Central memory CD4-positive, alpha-beta T cell (primary cell): ENCODE measurements at places on chromosomes 4 and X.

- no peak for DNase-seq
These were observed 72.1 kb downstream of the HTRA3 start for GRCh38 chr4:8341691-8342090.

GRCh38 chrX:149298111-149298510 lies 207.0 kb downstream of the IDS start:
- DNase-seq, result no peak

DNA sequence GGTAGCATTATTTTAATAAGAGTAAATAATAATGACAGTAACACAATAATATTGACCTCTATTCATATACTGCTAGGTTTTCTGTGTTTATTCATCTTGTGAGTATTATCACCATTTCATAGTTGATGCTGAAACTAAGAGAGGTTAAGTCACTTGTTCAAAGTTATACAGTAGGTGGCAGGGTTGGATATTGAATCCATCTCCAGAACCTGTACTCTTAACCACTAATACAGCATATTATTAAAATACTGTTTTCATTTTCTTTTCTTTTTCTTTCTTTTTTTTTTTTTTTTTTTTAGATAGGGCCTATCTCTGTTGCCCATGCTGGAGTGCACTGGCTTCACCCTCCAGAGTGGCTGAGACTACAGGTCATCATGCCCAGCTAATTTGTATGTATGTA lies 7.1 kb upstream of the ELF2 start:
- DNase-seq, result no peak

- no peak for DNase-seq
These were observed 481.6 kb upstream of the FSTL5 start for GRCh38 chr4:162645381-162645780.

GRCh38 chr4:84750260-84750959 lies 167.5 kb downstream of the CDS1 start:
- DNase-seq, result peak; percentile 6

GRCh38 chr4:61205066-61205465 lies 4.9 kb downstream of the ADGRL3 start:
- no peak for DNase-seq

DNA sequence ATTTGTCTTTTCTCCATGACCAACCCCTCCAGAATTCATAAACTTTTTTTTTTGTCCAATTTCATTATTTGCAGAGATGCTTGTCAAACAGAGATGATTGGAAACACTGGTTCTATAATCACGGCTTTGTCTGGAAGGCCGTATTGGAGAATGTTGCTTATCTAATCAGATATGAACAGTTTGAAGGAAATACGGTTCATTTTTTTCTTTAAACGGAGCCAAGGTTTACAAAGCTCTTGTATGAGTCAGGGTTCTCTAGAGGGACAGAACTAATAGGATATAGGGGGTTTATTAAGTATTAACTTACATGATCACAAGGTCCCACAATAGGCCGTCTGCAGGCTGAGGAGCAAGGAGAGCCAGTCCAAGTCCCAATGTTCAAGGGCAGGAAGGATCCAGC lies 1415.8 kb downstream of the C4orf33 start:
- no peak for DNase-seq

GRCh38 chr4:169758401-169758962 lies 738 bp upstream of the HPF1 start:
- DNase-seq, result no peak

DNA sequence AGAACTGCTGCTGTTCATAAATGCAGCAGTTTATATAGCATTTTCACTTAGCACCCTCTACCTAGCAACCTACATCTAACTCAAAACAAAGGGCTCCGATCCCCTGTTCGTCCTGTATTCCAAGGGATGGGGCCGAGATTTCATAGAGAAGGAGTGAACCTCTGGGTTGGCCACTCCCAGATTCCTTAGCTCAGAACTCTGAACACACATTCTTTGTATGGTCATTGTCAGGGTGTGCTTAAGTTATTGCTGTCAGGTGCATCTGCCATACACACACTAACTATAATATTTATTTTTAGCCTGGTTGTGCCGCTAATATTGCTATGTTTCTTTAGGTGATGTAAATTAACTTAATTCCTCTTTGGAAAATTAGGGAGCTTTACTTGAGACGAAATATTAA lies 47.7 kb upstream of the AADAT start:
- DNase-seq, result no peak

- DNase-seq, result no peak
These were observed 3.3 kb downstream of the COQ2 start for GRCh38 chr4:83281307-83281706.

- DNase-seq, result no peak
These were observed 90.0 kb upstream of the PPP2R3B start for GRCh38 chrX:476724-477075.

- DNase-seq, result no peak
These were observed 2.9 kb upstream of the CFP start for GRCh38 chrX:47632666-47633065.

- no peak for DNase-seq
These were observed 102.9 kb upstream of the PAQR3 start for GRCh38 chr4:79042079-79042674.

DNA sequence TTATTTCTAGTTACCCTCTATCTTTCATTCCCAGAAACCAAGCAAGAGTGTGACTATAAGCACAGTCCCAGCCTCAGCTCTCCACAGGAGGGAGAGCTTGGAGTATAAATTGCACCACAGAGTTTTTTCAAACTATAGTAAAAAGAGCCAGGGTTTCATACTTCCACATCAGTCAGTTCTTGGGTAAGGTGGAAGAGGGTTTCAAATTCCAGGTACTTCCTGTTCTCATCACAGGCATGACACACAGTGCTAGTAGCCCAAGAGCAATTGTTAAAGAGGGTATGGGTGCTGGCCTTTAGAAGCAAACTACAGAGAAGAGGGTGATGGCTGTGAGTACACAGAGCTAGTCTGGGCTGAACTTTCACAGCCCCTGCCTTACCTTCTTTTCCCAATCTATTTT lies 5.7 kb upstream of the IL1RAPL1 start:
- no peak for DNase-seq

- DNase-seq, result no peak
These were observed 326.1 kb downstream of the SH3BGRL start for GRCh38 chrX:81527881-81528440.

DNA sequence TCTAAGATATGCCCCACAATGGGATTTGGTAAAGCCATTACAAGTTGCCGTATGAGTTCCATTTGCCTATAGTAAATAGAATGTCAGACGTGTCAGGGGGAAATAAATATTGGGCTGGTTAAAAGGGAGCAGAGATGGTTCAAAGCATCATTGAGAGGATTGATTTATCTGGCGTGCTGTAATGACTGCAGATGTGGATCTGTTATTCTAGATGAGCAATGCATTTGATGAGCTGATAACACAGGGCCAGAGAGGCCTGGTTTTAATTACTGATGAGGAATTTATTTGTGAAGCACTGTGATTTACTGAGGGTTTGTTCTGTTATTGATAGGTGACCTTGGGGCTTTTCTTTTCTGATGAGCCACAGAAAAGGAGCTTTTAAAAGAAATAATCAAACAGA lies 62.5 kb downstream of the DACH2 start:
- DNase-seq, result no peak

DNA sequence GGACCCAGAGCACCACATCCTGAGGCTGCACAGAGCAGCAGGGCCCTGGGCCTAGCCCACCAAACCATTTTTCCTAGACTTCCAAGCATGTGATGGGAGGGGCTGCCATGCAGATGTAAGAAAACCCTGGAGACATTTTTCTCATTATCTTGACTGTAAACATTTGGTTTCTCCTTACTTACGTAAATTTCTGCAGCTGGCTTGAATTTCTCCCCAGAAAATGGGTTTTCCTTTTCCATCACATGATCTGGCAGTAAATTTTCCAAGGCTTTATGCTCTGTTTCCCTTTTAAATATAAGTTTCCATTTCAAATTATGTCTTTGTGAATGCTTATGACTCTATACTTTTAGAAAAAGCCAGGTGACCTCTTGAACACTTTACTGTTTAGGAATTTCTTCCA lies 945.9 kb upstream of the NDST4 start:
- DNase-seq, result no peak

- no peak for DNase-seq
These were observed 182.4 kb upstream of the ARSJ start for GRCh38 chr4:114161809-114162208.

GRCh38 chr4:20418861-20419451 lies 167.3 kb downstream of the SLIT2 start:
- peak; percentile 14 for DNase-seq

GRCh38 chrX:28158019-28158777 lies 176.9 kb upstream of the DCAF8L1 start:
- no peak for DNase-seq

DNA sequence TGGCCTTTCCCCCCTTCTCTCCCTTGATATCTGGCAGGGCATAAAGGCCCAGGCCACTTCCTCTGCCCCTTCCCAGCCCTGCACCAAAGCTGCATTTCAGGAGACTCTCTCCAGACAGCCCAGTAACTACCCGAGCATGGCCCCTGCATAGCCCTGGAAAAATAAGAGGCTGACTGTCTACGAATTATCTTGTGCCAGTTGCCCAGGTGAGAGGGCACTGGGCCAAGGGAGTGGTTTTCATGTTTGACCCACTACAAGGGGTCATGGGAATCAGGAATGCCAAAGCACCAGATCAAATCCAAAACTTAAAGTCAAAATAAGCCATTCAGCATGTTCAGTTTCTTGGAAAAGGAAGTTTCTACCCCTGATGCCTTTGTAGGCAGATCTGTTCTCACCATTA lies 183.8 kb downstream of the AR start:
- DNase-seq, result no peak

DNA sequence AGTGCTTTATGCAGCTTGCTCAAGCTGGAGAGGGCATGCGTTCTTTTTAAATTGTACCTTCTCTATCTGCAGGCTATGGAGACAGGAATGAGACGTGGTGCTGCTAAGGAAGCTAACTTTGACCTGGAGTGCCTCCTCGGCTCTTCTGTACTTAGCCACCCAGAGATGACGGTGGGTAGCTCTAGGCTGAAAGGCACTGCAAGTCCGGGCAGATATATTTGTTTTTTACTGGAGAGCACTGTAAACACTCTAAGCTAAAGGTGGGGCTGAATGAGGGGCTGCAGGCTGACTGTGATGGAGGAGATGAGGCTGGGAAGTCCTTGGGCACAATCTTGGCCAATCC lies 12.1 kb downstream of the ELF4 start:
- no peak for DNase-seq

- peak; percentile 38 for DNase-seq
These were observed 787 bp upstream of the TET2 start for GRCh38 chr4:105145903-105146275.

DNA sequence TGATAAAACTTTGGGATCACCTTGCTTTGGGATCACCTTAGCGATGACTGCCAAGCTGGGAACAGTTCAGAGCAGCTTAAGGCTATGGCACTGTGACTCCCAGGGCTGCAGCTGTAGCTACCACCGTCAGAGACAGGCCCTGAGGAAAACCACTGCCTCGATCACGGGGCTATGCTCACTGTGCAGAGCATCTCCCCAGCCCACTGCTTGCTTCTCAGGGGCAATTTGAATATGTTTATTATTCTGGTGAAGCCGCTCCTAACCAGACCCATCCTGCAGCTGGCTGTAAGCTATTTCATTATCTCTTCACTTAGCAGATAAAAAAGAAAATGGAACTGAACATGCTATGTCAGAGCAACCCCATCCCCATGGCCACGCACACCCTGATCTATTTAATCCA lies 328.5 kb downstream of the EVC2 start:
- no peak for DNase-seq

GRCh38 chr4:74033739-74034138 lies 4.8 kb downstream of the CXCL3 start:
- DNase-seq, result no peak

GRCh38 chr4:41212616-41213203 lies 1.6 kb downstream of the APBB2 start:
- no peak for DNase-seq

- DNase-seq, result peak; percentile 27
These were observed 9.6 kb downstream of the HAUS7 start for GRCh38 chrX:153460826-153461225.

DNA sequence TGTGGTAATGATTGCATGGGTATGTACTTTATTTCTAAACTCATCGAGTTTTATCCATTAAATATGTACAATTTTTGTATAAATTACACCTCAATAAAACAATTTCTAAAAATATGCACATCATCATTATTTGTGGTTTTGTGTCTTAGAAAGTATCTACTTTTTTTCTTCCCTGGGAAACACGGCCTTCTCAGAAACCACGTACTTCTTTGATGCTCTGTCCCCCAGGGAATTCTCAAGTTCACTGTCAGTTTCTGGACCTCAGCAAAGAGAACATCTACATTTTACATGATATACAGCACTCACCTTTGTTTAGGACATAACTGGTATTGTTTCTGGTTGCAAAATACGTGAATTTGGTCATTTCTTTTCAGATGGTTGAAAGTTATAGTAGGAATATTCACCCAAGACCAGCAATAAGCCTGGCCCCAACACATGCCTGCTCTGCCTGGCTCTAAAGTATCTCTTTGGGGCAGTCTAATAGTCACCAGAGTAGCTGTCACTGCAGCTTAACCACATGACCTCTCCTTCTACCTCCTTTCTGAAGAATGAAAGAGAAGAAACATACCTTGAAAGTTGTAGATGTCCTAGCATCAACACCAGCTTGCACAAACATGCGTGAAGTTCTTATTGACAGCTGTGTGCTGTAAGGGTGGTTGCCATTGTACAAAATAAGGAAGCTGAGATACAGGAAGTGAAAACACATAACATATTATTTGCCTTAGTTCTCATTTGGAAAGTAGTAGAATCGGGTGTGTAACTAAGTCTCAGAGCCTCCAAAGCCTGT lies 48.4 kb upstream of the SPANXN4 start:
- DNase-seq, result no peak

GRCh38 chr4:113317523-113317922 lies 268.1 kb downstream of the ANK2 start:
- no peak for DNase-seq

GRCh38 chr4:7817877-7818398 lies 121.7 kb downstream of the AFAP1 start:
- no peak for DNase-seq

DNA sequence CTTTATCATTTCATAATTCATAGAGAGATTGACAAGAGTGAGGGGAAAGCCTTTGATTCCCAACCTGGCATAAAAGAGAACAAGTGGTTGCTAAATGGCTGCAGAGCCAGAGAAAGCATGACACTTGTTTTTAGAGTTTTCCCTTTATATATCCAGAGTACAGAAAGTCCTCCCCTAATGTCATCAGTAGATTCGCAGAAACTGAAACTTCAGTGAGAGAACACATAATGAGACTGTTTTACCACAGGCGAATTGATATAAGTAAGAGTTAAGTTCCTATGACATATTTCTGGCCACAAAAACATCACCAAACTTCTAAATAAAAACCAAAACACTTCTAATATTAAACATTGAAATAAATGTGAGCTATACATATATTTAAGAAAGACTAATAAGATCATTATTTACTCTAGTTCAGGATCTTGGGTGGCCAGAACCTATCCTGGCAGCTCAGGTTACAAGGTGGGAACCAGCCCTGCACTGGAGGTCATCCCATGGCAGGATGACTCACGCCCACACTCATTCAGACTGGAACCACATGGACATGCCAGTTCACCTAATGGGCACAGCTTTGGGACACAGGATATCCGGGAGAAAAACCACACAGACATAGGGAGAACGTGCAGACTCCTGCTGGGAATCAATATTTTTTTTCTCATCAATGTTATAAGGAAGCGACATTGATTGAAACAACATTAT lies 35.5 kb downstream of the NWD2 start:
- DNase-seq, result no peak

- DNase-seq, result no peak
These were observed 102.8 kb downstream of the INPP4B start for GRCh38 chr4:142743121-142743825.

GRCh38 chr4:39472396-39472795 lies 13.5 kb downstream of the LIAS start:
- no peak for DNase-seq

GRCh38 chr4:182906786-182907185 lies 10.4 kb downstream of the DCTD start:
- no peak for DNase-seq
